Stimulated activated CD8-positive, alpha-beta memory T cell treated with anti-CD3 and anti-CD28 coated beads, Interleukin-4, amount 100 ng/mL, for 1 hour (primary cell): ENCODE measurements at places on chromosomes 12 and 14.

DNA sequence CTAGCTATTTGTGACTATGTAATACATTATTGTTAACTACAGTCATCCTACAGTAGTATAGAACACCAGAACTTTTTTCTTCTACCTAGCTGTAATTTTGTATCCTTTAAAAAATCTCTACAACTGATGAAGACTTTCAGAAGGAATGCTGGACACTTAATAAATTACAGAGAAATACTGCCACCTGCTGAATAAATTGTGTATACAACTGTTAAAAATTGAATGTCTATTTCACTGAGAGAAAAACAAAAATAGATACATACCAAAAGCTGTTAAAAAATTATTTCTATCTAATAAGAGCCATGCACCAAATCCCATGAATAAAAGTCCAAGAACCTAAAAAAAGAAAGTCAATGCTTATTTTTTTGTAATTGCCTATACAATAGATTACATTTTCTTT, 6.6 kb downstream of the TSPAN19 start:
- no peak for DNase-seq

DNA sequence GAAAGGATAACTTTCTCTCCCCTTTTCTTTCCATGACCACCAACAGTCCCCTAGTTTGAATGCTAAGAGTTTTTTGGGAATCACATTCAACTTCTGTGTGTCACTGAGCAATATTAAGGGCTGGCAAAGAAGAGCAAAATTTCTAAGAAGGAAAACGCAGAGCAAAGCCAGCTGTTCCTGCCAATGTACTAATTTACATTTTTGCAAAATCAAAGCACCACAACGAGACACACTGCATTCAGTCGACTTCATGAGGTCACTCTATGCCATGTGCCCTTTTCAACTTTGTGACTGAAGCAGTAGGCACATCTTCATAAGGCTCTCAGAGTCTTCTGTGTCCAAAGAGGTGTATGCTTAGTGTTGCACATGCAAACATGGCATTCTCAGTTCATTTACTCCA, 66.4 kb downstream of the PTPRR start:
- DNase-seq = no peak

GRCh38 chr12:45986641-45987339, 3.6 kb downstream of the SCAF11 start:
- no peak for DNase-seq

DNA sequence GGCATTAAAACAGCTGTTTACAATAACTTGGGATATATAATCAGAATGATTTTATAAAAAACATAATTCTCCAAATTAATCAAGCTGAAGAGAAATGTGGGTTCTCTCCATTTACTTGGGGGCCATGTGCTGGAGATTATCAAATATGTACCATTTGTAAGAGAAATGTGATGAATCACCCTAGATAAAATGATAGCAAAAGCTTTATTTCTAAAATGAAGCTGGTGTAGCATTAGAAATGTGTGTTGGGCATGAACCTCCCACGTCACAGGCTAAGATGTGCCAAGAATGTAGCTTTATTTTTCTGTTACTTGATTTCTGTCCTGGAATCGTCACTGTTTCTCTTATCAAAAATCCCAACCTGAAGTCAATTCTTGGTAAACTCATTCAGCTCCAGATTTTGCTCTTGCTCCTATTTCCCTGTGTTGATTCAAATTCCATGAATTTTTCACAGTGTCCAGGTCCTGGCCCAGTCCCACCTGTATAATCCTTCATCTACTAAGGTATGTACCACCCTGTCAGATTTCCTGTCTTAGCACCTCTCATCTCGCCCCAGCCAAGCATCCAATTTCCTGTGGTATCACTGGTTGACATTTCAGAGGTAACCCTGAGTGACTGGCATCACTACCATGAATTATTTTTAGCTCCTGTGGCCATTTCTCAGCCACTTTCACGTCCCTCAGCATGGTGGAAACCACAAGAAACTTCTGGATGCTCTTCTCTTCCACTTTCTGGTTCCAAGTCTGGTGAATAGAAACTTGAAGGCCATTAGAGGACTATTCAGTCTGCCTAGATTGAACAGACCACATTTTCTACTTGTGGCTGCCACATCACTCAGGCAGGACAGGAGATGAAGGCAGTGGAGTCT, 103.6 kb upstream of the FLRT2 start:
- no peak for DNase-seq

DNA sequence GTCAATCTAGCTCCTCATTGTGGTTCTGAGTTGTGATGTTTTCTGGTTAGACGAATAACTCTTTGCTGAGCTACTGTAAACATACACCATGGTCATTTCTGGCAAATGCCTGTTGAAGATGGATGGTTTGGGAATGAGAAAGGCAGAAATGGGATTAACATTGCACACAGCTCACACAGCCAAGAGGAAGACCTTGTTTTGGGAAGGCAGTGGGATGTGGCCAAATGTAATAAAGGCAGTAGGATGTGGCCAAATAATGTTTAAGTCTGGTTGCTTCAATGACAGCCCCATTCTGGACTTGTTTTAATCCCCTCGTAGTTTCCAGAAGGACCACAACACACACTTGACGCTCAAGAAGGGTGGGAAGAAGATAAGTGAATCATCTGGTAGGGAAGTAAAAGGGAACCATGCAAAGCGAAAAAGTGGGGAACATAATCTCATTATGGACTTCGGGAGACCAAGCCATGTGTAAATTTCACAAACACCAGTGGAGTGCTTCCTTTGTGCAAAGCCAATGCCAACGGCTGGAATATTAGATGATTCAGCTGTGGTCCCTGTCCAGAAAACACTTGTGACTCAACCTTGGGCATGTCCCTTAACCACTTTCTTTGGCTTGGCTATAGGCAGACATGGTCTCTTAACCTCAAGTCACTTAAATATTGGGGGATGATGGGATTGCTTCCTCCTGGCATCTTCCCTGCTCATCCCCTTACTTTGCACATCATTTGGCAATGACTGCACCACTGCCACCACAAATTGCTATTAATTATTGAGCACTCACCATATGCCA, 284.4 kb upstream of the CRY1 start:
- DNase-seq = no peak

GRCh38 chr14:78083837-78084236, 86.3 kb upstream of the NRXN3 start:
- no peak for DNase-seq

DNA sequence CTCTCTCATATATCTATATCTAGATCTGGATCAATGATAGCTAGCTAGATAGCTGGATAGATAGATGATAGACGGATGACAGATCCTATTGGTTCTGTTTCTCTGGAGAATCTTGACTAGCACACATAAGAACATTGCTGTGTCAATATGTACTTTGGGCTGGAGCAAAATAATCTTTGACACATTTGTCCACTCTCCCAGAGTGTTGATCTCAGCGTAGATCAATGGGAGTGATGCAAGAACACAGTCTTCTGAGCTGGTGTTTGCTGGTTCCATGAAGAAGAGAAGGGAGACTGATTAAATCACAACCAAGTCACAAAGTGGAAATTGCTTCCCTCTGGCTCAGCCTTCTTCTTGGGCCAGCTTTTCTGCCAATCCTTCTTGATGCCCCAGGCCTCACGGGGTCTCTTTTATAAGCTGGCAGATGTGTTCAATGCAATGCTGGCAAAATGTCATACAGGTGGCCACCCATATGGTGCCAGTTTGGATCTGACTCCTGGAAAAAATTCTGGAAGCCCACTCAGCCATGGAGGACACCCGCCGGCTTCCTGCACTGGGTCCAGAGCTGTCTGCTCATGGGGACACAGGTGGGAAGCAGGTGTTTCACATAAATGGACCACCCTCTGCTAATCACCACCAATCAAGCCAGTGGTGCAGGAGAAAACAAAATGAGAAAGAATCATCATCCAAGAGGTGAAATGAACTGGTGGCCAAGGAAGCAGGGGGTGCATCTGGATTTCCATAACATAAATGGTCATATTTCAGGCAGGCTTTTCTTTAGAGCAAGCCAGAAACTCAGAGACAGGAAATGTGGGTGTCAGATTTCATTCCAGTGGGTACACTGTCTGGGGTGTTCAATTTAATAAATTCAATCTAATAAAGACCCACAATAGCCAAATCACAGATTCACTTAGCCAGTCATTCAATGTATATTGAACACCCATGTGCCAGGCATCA, 310.3 kb downstream of the DPF3 start:
- no peak for DNase-seq
